Fibroblast of upper back skin (primary cell): ENCODE measurements at places on chromosomes 16 and 17.

GRCh38 chr17:50144845-50145531, 5.5 kb downstream of the PPP1R9B start:
- DNase-seq = no peak

DNA sequence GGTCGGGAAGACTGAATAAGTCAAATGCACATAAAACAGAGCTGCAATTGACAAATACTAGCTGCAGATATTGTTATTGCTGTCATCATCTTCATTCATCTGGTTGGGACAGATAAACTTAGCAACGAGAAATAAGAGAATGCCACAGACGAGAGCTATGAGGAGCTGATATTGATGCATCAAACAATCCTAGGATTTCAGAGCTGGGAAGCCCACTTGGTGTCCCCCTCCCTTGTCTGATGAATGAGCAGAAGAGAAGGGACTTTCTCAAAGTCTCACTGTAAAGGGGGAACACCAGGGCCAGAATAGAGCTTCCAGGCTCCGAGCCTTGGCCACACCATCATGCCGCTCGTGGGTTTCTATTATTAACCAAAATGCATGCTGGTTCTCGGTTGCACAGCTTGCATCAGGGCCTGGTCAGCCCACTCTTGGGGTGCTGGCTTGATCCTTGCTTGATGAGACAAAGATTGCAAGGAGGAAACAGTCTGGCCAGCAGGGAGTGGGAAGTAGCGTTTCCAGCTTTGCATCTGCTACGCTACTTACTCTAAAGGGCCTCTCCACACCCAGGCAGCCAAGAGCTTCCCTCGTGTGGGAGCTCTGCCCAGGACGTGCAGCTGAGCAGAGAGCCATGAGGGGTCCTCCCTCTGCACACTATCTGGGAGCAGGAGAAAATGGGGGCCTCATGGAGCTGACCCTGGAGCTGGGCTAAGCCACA, 28.4 kb upstream of the EMP2 start:
- DNase-seq = peak; percentile 70

DNA sequence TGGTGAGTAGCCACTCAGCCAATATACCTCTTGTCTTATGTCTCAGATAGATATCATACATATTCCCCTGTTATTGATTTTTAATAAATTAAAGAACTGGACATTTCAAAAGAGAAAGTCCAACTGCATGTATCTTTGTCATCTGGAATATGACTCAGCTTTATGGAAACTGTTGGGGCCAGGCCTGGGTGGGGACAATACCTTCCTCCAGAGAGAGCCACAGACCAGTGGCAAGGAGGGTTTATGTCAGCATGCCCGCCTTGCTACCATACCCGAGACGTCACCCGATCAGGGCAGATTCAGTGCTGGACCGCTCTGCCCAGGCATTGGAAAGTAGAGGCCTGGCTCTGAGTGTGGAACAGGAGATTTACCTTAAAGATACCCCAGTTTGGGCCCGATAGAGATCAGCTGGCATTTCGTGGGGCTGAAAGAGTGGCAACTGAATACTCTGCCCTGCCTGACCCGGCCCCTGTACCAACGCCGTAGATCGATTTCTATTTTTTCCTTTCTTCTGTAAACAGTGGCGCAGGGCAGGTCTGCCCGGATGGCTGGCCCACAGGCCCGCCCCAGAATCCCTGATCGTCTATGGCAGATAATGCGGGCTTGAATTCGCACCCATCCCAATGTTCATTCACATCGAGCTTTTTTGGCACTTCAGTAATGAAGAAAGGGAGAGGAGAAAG, 158.6 kb downstream of the SALL1 start:
- DNase-seq = no peak

DNA sequence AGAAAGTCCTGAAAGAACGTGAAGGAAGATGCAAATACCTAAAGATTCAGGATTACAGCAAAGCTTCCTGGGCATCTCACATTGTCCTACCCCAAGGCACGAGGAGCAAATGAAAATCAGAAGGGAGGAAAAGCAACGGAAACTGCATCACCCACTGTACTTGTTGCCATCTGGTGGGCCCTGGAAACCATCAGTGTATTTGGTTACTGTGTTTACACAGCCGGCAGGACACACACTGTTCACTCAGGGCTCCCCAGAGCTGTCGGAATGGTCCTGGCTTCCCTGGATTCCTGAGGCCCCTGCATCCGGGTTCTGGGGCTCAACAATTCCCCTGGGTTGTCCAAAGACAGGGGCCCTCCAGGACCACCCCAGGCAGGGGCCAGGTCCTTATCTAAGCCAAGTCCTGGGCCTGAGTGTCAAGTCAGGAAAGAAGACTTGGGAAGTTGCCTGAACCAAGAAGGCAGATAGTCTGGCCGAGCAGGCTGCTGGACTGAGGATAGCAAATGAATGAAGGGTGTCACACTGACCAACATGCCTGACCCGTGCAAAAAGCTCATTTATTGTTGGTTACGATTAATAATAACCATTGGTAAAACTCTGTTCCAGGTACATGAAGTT, 52.8 kb downstream of the SOX9 start:
- no peak for DNase-seq

DNA sequence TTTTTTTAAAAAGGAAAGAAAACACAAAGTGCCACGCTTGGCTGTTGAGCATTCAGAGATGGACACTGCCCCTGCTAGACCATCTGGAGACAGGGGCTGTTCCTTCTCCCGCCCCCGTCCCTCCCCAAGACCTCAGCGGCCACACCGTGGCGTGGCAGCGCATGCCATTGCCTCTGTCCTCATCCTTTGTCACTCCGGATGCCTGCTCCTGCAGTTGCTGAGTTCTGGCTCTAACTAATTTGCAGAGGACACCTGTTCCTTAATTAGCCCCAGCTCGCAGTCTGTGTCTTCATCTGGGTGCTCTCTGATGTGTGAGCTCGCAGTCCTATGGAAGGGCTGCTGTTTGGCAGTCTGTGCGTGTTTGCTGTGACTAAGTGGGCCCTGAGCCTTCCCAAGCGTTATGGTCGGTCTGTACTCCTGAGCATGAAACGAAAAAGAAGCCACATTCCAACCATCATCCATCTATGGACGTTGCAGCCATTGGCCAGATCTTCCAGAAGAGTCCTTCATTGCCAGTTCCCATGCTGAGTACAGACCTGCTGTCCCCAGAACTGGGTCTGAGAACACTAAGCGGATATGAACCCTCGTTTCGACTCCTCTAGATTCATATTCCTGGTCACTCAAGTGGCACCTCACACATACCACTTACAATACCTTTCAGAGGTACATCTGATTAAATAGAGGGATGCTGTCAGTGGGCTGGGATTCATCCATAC, 40.9 kb upstream of the NAT9 start:
- DNase-seq = no peak

DNA sequence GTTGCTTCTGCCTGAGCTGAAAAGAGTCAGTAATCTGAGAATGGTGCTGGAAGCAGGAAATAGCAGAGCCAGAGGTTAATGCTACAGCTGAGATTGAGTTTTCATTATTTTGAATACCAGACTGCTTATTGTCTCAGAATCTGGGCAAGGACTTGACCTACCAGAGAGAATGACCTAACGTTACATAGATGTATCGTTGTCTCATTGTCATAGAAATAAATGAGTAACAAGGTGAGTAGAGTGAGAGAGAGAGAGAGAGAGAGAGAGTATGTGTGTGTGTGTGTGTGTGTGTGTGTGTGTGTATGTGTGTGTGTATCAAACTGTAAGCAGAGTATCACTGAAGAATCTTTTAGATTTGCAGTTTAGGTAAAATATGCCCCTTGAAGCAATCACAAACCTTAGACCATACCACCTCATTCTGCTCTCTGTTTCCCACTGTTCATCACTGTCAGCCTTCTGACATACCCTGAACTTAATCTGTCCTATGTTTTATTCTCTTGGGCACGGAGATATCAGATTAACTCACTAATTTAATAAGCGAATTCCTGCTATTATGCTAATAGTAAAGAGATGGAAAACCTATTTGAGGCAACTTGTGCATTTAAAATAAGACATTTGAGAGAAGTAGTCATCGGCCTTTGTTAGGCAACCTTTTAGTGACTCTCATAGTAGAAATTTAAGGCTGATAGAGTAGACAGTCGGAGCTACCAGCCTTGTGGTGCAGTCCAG, 87.8 kb downstream of the CYB561 start:
- peak; percentile 93 for DNase-seq

GRCh38 chr17:77475016-77475976, 334.5 kb downstream of the SEC14L1 start:
- peak; percentile 97 for DNase-seq

DNA sequence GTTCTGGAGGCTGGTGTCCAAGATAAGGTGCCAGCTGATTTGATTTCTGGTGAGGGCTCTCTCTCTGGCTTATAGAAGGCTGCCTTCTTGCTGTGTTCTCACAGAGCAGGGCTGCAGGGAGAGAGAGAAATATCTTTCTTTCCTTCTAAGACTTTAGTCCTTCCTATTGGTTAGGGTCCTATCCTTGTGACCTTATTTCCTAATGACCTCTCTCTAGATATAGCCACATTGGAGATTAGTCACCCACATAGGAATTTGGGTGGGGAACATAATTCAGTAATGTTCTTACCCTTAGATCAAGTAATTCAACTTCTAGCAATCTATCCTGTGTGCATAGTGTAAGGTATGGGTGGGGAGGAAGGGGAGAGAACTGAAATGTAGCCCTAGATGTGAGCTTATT, 18.0 kb upstream of the ABCA5 start:
- no peak for DNase-seq

DNA sequence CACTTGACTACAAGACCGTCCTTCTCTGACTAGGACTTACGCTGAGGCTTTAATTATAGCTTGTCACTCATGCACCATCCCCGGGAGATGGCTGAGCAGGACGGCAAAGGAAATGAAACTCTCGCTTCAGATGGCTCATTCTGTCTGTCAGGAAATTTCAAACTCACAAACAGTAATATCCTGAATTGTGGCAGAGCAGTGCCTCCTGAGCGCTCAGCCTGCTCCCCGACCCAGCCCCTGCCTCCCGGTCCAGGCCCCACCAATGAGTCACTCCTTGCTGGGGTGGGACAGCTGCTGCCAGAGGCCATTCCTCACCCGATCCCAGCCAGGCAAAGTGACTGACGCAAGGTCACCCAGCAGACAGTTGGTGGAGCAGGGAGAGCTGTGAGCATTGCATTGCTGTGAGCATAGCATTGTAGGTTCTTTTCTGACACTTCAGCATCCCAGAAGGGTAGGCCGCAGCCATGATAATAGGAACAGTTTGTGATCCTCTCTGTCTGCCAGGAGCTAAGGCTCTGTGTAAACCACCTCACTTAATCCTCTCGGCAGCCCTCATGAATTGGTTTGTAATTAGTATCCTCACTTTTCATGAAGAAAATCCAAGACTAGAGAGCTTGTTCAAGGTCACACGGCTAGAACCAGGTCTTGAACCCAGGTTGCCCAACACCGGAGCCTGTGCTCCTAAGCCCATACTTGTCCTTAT, 20.9 kb downstream of the CCDC182 start:
- peak; percentile 7 for DNase-seq

- peak; percentile 69 for DNase-seq
Measured at GRCh38 chr16:72739577-72739976, 308.4 kb downstream of the ZFHX3 start.

DNA sequence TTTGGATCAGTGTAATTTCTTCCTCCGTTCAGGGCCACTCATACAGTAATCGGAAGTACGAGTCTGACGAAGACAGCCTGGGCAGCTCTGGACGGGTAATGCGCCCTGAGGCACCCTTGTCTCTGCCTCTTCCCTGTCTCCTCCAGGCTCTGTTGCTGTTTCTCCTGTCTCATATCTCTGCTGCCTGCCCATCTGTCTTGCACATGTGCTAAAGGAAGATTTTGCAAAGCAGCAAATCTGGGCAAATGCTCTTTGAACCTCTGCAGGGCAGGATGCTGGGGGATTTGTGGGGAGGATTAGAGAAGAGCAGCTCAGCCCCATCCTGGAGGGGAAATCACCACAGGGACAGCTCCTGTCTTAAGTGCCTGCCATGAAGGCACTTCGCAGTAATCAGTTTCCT, 32.4 kb upstream of the POLR3E start:
- no peak for DNase-seq

DNA sequence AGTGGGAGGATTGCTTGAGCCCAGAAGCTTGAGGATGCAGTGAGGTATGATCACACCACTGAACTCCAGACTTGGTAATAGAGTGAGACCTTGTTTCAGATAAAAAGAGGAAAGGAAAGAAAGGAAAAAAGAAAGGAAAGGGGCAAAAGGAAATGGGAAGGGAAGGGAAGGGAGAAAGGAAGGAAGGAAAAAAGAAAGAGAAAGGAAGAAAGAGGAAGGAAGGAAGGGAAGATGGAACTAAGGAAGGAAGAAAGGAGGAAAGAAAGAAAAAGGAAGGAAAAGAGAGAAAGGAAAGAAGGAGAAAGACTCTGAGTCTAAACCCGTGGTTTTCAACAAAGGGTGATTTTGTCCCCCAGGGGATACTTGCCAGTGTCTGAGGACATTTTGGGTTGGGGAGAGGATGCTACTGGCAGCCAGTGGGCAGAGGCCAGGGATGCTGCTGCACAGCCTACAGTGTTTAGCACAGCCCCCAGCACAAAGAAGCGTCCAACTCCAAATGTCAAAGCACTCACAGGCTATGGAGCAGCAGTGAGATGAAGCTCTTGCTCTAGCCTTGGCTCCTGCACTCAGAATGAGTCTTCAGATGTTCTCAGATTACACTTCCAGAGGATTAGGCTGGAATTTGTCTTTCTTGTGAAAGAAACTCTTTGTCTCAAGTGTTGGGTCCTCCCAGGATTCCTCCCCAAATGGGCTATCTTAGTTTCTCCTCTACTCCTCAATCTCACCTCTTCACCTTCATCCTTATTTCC, 64.2 kb downstream of the BMERB1 start:
- peak; percentile 66 for DNase-seq

DNA sequence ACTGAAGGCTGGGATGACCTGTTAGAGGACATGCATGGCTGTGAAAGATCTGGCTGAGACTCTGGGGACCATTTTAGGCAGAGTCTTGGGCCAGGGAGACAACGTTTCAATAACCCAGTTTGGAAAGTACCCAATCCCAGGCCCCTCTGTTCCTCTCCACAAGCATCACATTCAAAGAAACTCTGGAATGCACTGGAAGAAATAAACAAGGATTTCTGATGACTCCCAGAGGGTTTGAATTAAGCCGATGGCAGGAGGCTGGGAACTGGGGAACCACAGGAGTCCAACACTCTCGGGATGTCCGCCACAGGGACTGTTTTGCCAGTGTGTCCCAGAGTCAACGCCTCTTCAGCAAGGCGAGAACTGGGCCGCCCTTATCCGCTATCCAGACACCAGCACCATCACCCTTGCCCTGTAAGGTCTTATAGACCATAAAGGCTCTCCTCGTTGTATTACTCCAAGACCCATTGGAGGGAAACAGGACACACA, 3.3 kb downstream of the PMP22 start:
- peak; percentile 34 for DNase-seq

- peak; percentile 68 for DNase-seq
Measured at GRCh38 chr17:76005263-76006149, 4.9 kb downstream of the CDK3 start.

GRCh38 chr17:313911-314613, 38.5 kb downstream of the RPH3AL start:
- DNase-seq = no peak

GRCh38 chr16:60741810-60742209, 1294.4 kb downstream of the CDH8 start:
- no peak for DNase-seq

GRCh38 chr17:47719411-47720152, 13.5 kb upstream of the TBX21 start:
- DNase-seq = peak; percentile 87

- no peak for DNase-seq
Measured at GRCh38 chr17:75673487-75673886, 6.3 kb downstream of the SAP30BP start.
